ENCODE measurements at places on chromosomes 6 and 20.

DNA sequence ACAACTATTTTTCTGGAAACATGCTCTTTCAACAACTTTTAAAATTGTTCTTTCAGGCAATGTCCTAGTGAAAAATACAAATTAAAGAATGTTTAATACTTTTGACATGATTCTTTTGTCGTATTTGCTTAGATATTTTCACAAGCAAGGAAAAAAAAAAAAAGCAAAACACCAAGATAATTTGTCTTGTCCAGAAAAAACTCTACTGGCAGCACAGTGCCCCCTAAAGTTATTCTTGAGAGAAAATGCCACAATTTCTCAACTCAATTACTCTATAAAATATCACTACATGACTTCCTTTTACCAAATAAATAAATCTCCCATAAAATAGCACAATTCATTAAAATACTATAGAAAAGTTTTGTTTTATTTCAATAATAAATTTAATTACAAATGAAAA is 652.5 kb upstream of the EPHA7 start:
- DNase-seq = no peak

DNA sequence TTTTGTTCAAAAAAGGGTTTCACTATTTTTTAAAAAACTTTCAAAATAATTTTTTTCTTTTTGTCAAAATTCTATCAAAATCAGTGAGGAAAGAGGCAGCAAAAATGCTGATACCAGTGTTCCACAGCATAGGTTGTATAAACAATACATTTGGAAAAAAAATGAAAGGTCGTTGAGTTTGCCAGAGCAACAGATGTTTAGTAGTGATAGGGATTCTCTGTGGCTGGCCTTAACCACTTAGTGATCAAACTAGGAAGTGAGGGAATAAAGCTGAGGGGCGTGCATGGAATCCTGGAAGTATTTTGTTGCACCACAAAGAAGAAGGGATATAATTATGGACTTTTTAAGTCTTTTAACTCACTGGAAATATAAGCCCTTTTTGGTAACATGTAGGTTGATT is 555.3 kb upstream of the CHD6 start:
- DNase-seq = no peak

DNA sequence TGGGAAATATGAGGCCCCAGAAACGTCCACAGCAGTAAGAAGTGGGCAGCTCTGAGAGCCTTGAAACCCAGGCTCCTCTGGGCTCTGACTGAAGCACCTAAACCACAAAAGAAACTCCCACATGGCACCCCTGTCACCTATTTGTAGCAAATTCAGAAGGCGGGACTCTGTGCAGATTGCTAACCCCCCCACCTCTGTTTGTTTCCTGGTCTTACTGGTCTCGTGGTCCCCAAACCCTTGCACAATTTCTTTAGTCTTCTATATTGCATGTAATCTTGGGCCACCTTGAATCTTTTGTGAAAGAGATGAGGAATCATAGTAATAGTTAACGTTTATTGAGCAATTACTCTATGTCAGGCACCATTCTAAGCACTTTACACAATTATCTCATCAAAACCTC is 154.3 kb downstream of the PREX1 start:
- DNase-seq = no peak

DNA sequence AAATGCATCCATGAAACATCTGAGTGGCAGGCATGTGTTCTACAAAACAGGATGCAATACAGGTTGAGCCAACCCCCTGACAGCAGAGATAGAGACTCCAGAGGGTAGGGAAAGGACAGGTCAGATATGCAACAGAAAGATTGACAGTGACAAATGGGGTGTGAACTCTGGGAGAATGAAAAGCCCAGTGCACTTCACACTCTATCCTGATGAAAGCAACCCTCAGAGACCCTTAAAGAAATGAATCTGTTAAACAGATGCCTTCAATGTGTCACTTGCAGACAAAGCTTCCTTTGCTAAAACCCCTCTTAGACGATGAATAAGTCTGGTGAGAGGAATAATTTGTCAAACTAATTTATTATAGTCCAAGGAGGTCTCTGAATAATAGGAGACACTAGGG is 89.9 kb downstream of the RFPL4B start:
- no peak for DNase-seq

GRCh38 chr6:13848522-13849150 is 34.3 kb upstream of the MCUR1 start:
- no peak for DNase-seq

- no peak for DNase-seq
Observed at GRCh38 chr6:20875369-20875963, 341.2 kb downstream of the CDKAL1 start.

- DNase-seq = no peak
Observed at GRCh38 chr20:53623454-53624211, 30.0 kb upstream of the ZNF217 start.

DNA sequence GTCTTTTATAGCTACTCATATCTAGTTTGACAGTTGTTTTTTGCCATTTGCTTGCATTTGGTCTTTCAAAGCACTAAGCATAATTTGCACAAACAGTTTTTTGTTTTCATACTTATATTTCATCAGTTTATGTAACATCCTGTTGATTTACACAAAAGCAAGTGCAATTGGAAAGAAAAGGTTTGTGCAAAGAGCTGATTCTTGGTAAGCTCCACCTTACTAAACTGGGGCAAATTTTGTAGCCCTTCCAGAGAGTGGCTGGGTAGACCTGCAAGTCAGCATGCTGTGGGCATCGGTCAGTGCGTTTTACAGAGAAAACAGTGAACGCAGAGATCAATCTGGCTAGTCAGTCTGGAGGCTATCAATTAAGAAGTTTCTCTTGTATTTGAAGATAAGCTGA is 34.5 kb downstream of the TXLNB start:
- DNase-seq = no peak

- no peak for DNase-seq
Observed at GRCh38 chr6:7909323-7910276, 988 bp downstream of the TXNDC5 start.

- DNase-seq = no peak
Observed at GRCh38 chr20:59064214-59064722, 21.7 kb upstream of the PRELID3B start.

- DNase-seq = no peak
Observed at GRCh38 chr20:36951979-36952738, 651 bp upstream of the SAMHD1 start.

- peak; percentile 8 for DNase-seq
Observed at GRCh38 chr20:43514648-43514999, 7.1 kb downstream of the L3MBTL1 start.

DNA sequence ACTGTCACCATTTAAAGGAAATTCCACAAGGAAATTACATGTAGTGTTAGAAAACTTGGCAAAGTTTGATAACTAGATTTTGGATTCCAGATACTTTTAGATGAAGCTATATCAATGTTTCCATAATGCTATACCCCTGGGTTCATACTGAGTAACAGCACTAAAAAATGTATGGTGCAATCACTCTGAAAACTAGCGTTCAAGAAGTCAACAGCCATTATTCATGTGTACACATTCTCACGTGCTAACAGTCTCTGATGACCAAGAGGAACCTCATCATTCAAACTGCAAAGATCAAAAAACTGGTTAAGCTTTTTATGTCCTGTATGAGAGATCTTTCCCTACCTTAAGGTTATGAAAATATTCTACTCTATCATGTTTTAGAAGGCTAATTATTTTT is 197.6 kb downstream of the GMDS start:
- DNase-seq = no peak

DNA sequence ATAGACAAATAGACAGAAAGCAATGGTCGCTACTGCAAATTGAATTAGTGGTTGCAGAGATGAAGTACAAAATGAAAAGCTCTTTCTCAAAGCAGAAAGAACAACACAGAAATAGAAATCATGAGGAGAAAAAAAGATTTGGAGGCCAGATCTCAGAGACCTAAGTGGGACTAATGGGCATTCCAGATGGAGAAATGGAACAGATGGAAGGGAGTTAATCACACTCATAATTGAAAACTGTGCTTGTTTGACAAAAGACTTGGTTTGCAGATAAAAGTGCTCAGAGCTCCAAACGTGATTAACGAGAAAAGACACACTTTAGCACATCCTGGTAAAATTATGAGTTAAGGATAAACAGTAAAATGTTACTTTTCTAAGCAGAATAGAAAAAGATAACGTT is 58.1 kb upstream of the SNRPB2 start:
- no peak for DNase-seq

DNA sequence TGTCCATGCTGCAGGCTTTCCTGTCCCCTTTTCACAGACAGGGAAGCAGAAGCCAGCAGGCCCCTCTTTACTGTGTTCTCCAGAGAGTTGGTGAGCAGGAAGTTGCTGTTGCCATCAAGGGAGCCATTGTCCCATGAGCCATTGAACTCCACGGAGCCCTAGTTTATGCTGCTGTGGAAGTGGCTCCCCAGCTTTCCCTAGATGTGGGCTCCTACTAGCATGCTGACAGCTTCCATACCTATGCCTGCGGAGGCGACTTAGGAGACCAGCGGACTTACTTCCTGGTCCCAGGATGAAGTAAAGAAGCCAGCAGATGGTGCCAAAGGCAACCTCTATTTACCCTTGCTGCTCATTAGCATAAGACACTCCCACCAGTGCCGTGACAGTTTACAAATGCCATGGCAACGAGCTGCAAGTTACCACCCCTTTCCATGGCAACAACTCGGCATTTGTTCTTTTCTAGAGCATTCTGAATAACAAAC is 30.8 kb upstream of the FKBP1A start:
- DNase-seq = no peak

DNA sequence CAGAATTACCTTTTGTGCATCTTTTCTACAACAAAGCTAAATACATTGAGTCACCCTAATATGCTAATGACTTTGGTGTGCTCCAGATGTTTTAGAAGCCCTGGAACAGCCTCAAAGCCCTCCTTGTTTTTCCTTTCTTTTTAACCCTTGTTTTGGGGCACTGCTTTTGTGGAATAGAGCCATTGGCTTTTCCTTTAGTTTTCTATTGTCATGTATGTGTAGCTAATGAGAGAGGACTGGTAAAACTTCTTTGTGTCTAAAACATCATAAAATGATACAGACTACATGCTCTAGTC is 158.8 kb downstream of the JARID2 start:
- DNase-seq = no peak

GRCh38 chr6:116446399-116446798 is 14.8 kb upstream of the CALHM6 start:
- DNase-seq = no peak
